Aorta (tissue), 5 donors: ENCODE measurements at places on chromosomes 2 and 18. TPM values are rescaled to one million over a fixed set of nuclear protein-coding genes. Genes with fewer than 3 reads are reported as not detected.

GRCh38 chr2:27370816-27371620 is 602 bp downstream of the SNX17 start:
- DNase-seq = no peak

DNA sequence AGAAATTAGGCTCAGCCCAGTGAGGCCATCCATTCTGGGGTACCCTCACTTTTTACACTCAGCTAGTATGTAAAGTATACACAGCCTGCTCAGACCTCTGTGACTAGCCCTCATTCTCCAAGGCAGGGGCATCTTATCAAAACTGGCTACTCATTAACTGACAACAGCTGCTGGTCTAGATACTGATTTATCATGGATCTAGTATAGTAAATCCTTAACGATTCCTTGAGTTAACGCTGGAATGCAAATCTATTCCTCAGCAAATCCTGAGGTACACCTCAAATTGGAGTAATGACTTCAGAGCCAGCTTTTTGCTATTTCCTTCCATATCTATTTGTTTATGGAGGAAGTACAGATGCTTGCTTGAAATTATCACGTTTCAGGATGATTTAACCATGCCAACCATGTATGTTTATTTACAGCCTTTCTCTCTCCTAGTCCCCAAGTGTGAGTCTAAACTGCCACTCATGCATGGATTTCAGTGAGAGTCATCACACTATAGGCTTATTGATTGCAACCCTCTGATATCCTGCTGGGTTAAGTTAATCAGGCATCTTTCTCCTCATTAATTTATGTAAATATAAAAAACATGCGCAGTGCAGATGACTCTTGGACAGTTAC is 70.2 kb upstream of the DOK6 start:
- DNase-seq = no peak

- DNase-seq = no peak
Measured at GRCh38 chr2:10392951-10393639, 55.0 kb downstream of the ODC1 start.

GRCh38 chr2:51263951-51264350 is 232.0 kb upstream of the NRXN1 start:
- DNase-seq = no peak

Gene IL37
- total RNA-seq = not detected

GRCh38 chr2:186485871-186486650 is at the start of gene ZC3H15:
TSS of gene ZC3H15 (plus strand) at chr2:186486260. CDS start at chr2:186486383, 123 bp downstream.
- peak; percentile 99 for DNase-seq

Gene AFF3
- 10.6 TPM for total RNA-seq

GRCh38 chr2:44850016-44850415 is 91.5 kb upstream of the SIX3 start:
- no peak for DNase-seq

- no peak for DNase-seq
Measured at GRCh38 chr2:158912112-158912511, 56.3 kb upstream of the TANC1 start.

DNA sequence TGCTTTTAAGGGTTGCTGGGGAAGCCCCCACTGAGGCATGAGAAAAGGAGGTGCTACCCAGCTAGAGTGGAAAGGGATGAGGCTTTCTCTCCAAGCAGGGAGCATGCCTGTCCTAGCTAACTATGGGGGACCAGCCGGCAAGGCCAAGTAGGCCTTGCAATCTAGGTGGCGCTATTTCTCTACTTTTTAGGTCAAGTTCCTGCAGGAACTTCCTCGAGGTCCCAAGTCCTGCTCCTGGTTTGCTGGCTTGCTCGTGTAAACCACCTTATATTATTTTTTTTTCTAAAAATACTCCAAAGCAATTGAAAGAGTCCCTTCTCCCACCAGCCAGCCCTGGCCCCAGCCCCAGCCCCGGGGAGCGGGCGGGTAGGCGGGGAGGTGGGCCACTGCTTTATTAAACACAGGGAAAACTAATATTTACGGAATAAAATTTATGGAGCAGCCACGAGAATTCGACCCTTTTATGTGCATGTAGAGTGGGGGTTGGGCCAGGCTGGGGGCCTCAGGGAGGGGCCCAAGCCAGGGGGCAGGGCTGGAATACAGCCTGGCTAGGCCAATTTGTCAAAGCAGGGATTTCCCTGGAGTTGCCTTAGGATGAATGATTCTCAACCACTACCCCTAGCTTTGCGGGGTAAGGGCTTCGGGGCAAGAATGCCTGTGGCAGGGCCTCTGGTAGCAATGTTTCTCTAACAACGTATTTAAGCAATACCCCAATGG is 12.8 kb upstream of the IHH start:
- DNase-seq = no peak

Gene TMEM169
- 0.32 TPM for total RNA-seq

DNA sequence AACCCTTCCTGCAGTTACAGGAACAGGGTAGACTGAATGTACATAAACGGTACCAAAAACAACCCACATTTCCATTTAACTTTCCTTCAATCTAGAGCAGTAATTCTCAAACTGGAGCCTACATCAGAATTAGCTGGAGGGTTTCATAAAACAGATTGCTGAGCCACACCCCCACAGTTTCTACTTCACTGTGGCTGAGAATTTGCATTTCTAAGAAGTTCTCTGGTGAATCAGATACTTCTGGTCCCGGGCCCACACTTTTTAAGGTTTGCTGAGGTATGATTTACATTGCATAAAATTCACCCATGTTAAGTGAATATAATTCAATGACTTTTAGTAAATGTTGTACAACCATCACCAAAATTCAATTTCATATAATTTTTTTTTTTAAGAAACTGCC is 113.7 kb downstream of the SRBD1 start:
- no peak for DNase-seq

Gene GTF2A1L
- not detected for total RNA-seq

Gene UGT1A7
- not detected for total RNA-seq

GRCh38 chr2:37566517-37566981 is 104.9 kb downstream of the CDC42EP3 start:
- DNase-seq = no peak

Gene ZAP70
- total RNA-seq = 4.3 TPM

Gene HOXD8
- 11.5 TPM for total RNA-seq

DNA sequence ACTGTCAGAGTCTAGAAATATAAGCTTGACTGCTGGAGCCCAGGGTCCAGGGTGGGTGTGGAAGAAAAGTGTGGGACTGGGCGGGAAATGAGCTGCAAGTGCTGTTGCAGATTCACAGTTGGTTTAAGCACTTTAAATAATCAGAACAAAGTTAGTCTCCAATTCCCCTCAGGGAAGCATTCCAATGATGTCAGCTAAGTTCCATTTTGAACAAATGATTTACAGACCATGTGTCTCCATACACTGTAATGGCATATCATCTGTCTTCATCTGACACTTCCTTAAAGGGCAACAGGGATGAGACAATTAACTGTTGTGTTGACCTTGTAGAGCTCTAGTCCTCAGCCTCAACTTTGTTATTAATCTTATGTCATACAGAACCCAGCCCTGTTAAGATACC is 31.5 kb upstream of the REG3A start:
- DNase-seq = no peak

Gene CTIF
- total RNA-seq = 113 TPM

Gene AQP12B
- not detected for total RNA-seq

GRCh38 chr2:232526372-232526941 is 497 bp downstream of the CHRND start:
- DNase-seq = no peak

Gene TPGS2
- 72.9 TPM for total RNA-seq

DNA sequence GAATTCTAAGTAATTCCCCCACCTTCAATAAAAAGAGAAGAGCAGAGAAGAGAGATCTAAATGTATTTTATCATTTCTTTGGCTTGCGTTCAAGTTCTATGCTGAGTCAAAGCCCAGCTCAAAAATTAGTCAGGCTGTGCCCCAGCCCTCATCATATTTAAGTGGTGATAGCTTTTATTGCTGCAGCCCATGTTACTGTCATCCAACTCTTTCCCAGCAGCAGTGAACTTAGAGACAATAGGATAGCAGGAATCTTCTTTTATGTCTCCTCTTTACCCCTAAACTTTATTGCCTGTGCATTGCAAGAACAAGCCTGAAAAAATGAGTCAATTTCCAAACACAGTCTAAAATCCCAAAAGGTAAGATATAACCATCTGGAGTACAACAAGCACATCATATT is 1599.3 kb upstream of the PIK3C3 start:
- no peak for DNase-seq

GRCh38 chr18:75478996-75479880 is 51.7 kb upstream of the SMIM21 start:
- no peak for DNase-seq

Gene SCG2
- 1.7 TPM for total RNA-seq

Gene EPB41L3
- 53.0 TPM for total RNA-seq

- no peak for DNase-seq
Measured at GRCh38 chr2:141380008-141380979, 750.5 kb downstream of the LRP1B start.

Gene UGT1A8
- total RNA-seq = not detected

Gene SPOPL
- total RNA-seq = 39.9 TPM

DNA sequence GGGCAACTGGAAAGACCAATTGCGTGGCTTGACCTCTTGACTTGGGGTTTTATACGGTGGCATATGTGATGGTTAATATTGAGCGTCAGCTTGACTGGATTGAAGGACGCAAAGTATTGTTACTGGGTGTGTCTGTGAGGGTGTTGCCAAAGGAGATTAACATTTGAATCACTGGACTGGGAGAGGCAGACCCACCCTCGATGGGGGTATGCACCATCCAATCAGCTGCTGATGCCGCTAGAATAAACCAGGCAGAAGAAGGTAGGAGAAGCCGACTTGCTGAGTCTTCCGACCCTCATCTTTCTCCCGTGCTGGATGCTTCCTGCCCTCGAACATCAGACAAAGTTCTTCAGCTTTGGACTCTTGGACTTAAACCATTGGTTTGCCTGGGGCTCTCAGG is 34.2 kb upstream of the YPEL5 start:
- DNase-seq = no peak

- no peak for DNase-seq
Measured at GRCh38 chr2:119111115-119111975, 47.2 kb downstream of the C1QL2 start.

- DNase-seq = no peak
Measured at GRCh38 chr2:32768387-32769174, 140.7 kb downstream of the TTC27 start.

DNA sequence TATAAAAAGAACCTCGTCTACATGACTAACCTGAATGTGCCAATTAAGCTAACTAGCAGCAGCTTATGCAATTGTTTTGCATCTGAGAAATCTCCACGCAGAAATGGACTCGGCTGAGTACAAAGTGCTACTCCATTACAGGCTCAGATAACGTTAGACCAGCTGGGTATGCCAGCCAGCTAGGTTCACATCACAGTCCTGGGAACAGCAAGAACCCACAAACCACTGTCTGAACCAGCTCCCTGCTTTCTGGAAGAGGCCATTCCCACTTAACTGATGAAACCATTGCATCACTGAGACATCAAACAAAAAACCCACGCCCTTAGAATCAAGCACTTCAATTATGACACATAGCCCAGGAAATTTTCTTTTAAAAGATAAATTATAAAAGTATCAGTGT is 202.7 kb downstream of the CYRIA start:
- no peak for DNase-seq

Gene EPAS1
- 414 TPM for total RNA-seq

Gene RNMT
- total RNA-seq = 25.3 TPM

- no peak for DNase-seq
Measured at GRCh38 chr2:211049321-211050018, 493.1 kb downstream of the CPS1 start.

GRCh38 chr2:12579018-12579417 is 137.7 kb upstream of the TRIB2 start:
- no peak for DNase-seq

- no peak for DNase-seq
Measured at GRCh38 chr2:762646-763045, 85.4 kb upstream of the TMEM18 start.

DNA sequence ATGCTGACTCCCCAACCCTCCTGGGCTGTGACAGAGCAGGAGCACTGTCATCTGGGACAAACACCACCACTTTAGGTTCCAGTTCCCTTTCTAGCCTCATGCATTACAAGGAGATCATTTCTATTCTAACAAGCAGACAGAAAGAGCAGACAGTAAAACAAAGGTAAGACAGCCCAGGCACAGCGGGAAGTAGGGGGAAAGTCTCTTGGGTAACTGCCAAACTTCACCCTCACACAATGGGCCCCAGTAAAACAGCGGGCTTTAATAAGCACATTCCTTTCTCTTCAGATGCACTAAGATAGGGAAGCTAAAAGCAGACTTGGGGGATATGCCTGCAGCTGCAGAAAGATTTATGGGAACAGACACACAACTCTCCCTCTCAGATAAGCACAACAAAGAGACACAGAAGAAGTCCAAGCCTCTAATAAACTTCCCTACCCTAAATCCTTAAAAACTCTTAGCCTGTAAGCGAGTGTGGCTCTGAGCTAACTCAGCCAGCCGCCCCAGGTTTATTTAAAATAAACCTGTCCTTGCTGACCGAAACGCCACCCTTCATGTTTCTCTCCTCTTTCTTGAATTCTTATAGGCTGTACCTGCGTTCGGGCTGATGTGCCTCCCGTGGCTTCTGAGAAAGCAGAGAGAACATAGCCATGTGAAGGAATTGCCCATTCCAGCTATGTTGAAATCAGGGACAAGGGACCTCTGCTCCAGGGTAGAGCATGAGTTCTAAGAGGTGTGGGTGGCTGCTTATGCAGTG is 726.8 kb upstream of the DDX18 start:
- no peak for DNase-seq

- no peak for DNase-seq
Measured at GRCh38 chr2:25671622-25672021, 1.8 kb downstream of the DTNB start.

Gene TWIST2
- total RNA-seq = 16.4 TPM

DNA sequence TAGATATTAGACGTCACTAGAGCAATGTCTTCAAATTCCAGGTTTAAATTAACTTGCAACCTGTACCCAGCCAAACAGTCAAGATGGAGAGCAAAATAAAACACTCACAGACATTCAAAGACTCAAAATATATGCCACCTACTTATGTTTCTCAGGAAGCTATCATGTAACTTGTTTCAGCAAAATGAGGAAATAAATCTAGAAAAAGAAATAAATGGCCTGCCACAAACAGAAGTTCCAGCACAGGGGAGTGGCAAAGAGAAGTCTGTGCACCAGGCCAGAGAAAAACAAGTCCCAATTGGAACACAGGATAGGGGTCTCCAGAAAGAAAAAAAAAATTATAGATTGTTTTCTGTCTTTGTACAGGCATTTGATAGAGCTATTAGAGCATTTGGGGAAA is 96.7 kb downstream of the LRP2 start:
- no peak for DNase-seq

Gene LANCL1
- total RNA-seq = 39.3 TPM

Gene CHRNA1
- total RNA-seq = not detected

GRCh38 chr2:2660789-2661355 is 329.8 kb upstream of the MYT1L start:
- no peak for DNase-seq

Gene RTKN
- total RNA-seq = 11.7 TPM

Gene RGPD3
- 0.18 TPM for total RNA-seq

- no peak for DNase-seq
Measured at GRCh38 chr2:119222863-119223520, 642 bp upstream of the STEAP3 start.

DNA sequence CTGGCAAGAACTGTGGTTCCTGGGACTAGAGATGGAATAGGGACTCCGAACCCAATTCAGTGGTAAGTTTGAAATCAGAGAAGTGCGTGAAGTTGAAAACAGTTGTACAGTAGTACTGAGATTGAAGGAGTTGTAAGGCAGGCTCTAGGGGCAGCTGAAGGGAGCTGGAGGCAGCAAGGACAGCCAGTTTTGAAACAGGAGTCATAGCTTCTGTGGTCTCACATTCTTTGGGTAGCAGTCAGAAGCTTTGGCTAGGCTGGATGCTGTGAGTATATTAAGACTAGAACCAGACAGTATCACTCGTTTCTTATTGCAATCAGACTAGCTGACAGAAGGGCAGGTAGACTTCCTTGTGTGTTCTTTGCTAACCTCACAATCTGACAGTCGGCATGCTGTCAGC is 64.5 kb upstream of the ADAM23 start:
- DNase-seq = no peak
